Activated CD4-positive, CD25-positive, alpha-beta regulatory T cell treated with anti-CD3 and anti-CD28 coated beads, Interleukin-2, amount 50 U/mL, for 16 hours (primary cell): ENCODE measurements at places on chromosomes 12 and 14.

GRCh38 chr12:111171345-111171744 is 197.6 kb downstream of the PHETA1 start:
- DNase-seq = no peak

DNA sequence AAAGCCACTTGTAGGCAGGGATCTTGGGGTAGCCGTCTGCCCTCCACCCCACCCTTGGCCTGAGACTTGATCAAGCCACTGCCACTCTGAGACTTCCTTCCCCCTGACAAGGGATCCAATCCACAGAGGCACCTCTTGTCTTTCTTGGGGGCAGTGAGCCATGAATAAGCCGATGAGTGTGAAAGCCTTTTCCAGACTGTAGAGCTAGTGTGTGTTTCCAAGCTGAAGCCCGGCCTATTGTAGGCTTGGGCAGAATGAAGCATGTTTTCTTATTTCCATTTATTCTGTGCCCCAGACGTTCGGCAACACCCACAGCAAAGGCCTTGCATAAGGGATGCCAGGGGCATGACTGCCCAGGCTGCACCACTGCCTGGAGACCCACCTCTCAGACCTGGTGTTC is 991.6 kb downstream of the BCL11B start:
- DNase-seq = no peak

DNA sequence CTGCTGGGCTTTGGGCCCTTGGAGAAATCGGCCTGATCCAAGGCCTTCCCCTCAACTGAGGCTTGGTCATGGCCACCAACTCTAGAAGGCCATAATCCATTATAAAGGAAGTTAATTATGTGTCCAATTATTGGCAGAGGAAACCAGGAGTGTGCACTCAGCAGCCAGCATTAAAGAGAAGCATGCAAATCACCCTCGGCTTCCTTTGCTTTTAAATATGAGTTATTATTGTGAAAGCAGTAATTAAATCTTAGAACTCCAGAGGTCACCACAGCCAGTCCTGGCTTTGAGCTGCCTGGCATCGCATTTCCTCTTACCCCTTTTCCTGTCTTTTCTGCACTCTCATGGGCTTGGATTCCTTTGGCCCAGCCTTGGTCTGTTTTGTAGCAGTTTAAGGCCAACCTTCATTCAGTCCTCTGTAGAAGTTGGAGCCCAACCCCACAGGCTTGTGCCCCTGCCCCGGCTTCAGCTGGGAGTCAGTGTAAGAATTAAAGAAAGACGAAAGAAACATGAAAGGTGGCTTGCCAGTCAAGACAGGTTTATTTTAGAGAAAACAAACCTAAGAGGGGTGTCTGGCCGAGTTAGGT is 14.7 kb upstream of the KRT86 start:
- DNase-seq = no peak

- DNase-seq = no peak
These were observed 1.2 kb downstream of the RPLP0 start for GRCh38 chr12:120199595-120200306.

DNA sequence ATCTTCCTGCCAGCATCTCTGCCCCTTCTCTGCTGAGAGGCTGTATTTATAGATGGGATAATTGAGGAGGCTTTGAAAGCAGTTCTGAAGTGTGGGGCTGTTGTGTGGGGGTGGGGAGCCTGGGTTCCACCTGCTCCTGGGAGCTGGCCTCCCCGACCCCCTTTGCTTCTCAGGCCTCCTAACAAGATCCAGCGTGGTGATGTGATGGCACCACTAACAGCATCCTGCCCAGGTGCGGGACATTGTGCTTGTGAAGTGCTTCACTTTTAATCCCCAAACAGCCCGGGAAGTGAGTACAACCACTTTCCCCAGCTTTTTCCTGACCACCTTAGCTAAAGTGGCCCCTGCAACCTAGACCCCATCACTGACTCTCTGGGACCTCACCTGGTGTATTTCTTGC is 95.1 kb upstream of the NRXN3 start:
- DNase-seq = no peak

GRCh38 chr14:82094829-82095345 is 561.2 kb upstream of the SEL1L start:
- no peak for DNase-seq
